Erythroblast (primary cell): ENCODE measurements at places on chromosomes 16 and 17.

- DNase-seq: no peak
Observed at GRCh38 chr17:78722246-78722761, 59.8 kb downstream of the CYTH1 start.

DNA sequence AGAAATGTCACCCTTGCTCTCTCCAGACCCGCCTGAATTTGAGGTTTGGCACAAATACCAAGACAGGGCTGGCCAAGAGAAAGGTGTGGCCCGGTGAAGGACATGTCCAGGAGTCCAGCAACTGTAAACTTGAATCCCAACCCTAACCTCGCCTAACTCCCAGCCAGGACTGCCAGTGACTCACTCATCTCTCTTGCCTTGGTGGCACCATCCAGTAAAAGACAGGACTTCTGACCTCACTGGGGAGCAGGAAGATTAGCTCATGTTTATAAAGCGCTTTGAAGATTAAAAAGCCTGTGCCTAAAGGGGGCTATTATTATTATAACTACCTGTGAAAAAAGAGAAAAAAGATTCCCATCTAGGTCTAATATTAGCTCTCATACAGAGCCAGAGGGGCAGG is 335.3 kb downstream of the SOX9 start:
- DNase-seq: no peak

- DNase-seq: peak; percentile 76
Observed at GRCh38 chr17:81858967-81859905, 1.1 kb downstream of the P4HB start.

DNA sequence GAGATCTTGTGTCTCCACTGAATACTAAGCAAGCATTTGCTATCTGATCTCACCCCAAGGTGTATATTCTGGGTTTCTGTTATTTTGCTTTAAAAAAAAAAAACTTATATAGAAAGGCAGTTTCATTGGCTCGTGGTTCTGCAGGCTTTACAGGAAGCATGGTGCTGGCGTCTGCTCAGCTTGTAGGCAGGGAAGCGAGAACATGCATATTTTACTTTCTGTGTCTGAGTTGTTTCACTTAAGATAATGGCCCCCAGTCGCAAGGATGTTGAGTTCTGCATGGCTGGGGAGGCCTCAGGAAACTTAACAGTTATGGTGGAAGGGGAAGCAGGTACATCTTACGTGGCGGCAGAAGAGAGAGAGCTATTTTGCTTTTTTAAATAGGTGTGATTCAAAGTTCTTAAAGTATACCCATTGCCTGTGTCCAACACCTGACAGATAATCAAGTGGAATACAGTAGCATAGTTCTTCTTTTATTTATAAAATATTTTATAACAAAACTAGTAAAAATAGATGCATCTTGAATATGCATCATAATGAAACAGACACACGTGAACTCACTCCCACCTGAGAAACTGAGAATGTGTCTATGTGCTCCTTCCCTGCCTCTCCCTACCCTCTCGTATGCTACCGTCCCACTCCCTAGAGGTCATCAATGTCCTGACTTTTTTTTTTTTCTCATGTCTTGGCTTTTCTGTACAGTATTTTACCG is 15.4 kb upstream of the ARHGAP17 start:
- no peak for DNase-seq

DNA sequence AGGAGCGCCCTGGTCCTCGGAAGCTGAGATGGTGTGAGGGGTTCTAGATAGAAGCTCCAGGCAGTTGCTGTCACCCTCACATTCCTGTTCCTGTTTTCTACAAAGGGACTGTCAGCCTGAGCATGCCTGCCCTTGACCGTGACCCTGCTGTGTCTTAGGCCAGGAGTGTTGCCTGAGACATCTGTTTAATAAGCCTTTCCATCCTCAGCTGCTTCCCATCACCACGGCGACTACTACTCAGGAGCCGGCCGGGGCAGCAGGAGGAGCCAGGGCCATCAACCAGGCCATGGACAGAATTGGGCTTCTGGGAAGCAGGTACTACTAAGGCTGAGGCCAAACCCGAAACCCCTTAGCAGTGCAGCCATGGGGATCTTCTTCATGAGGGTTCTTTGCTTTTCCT is 151.4 kb downstream of the KATNIP start:
- no peak for DNase-seq

- no peak for DNase-seq
Observed at GRCh38 chr17:63099425-63099824, 133.4 kb downstream of the TANC2 start.

DNA sequence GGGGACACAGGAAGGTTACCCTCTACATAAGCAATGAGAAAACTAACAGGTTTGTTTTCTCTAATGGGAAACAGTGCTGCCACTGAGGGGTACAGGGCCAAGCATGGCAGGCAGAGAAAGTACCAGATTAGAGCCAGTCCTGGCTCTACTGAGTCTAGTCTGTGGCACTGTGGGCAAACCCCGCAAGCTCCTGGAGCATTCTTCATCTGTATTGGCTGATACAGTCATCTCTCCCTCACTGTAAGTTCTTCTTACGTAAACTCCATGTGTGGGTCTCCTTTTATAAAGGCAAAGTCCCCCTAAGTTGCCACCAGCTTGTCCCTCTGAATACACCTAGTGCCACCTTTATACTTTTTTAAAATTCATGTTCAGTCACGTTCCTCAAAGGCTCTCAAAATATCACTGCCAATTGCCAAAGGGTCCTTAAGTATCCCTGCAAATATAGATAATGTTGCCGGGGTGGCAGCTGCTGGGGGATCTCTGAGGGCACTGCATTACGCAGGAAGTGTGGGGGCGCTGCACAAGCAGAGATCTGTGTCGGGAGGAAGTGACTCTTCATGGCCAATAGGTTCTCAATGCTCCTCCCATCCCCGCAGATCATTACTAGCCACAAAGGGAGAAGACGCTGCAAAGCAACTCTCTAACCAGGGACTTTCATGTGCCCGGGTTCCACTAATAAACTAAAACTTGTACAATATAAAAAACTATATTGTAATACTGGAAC is 18.8 kb downstream of the XPO6 start:
- peak; percentile 25 for DNase-seq

DNA sequence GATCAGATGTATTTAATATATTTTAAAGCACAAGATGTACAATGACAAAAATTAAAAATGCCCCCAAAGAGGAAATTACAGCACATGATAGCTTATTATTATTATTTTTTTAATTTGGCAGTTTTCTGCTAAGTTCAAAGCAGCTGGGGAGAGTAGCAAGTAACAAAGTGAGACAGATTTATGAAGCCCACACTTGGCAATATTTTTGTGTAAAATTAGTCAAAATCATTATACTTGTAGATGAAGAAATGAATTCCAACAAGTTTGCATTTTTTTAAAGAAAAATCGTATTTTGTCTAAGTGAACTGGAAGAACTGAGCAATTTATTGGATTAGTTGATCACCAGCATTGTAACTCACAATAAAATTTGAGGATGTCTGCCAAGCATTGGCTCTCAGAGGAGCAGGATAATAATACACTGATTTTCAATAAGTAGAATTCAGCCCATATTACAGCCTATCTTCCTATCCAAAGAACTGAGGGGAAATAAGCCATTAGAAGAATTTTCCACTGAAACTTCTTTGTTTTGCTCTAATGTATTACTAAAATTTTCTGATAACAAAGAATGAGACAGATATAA is 215.6 kb downstream of the MAP2K6 start:
- DNase-seq: no peak

GRCh38 chr16:18041864-18042834 is 294.4 kb downstream of the NPIPA8 start:
- no peak for DNase-seq

GRCh38 chr17:1552932-1553331 is 9.7 kb downstream of the PITPNA start:
- DNase-seq: no peak

- no peak for DNase-seq
Observed at GRCh38 chr16:70710422-70711210, 24.8 kb upstream of the MTSS2 start.

GRCh38 chr16:89009343-89010209 is 32.6 kb upstream of the CBFA2T3 start:
- DNase-seq: peak; percentile 49

DNA sequence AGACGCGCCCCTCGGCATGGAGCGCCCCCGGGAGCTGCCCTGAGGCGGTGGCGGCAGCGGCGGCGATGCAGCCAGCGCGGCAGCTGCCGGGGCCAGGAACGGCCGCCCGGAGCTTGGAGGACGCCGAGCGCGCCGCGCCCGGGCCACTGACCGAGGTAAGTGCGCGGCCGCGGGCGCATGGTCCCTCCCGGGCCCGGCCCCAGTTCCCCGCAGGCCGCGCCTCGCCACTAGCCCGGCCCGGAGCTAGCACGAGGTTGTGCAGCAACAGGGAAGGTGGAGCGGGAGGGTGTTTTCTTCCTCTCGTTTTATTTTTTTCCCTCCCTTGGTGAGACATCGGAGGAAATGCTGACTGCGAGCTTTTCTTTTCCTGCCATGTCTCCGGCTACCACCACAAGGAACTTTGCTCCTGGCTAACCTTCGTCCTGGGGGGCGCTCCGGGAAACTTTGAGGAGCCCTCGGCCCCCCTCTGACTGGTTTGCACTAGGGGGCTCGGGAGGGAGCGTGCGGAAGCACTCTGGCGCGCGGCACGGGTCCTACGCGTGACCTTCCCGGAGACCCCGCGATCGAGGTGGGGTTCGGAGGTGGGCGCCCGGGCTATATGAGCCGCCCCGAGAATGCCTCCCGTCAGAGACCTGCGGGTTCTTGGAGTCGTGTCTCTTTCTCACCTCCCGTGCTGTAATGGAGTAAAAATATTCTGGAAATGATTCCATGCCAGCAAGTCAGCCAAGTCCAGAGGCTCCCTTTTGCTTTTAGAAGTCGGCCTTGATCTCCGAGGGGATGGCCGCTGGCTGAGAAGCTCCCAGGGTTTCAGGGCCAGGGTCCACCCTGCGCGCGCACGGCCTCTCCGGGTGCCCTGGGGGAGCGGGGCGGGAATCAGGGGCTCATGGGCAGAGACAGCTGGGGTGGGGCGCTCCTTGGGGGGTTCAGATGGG is 868 bp downstream of the KCNJ12 start:
- peak; percentile 41 for DNase-seq

GRCh38 chr16:81266680-81267095 is 28.2 kb downstream of the BCO1 start:
- no peak for DNase-seq

DNA sequence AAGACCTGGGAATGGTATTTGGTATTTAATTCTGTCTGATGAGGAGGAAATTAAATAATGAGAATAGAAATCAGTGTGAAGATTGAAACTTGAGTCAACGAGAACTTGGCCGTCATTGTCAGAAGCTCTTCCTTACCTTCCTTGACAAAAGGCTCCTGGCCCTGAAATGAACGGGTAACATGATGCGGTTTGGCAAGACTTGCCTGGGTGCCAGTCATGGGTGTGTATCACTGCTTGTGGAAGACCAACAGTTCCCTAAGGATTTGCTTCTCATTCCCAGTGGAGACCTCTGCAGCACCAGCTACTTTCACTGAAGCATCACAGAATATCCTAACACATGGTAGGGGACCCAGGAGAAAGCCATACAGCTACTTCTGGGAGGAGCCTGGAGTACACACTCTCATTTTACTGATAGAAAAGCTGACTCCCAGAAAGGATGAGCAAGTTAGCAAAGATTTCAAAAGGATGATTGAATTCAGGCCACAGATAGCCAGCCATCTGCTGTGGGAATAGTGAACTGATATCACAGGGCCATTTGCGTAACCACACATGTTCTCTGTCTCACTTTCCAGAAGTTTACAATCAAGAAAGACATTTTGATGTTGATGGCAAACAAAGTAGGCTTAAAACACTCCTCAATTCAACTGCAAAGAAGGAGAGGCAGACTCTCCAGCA is 258.1 kb upstream of the SALL1 start:
- DNase-seq: no peak

- DNase-seq: no peak
Observed at GRCh38 chr16:13394488-13394887, 493.1 kb downstream of the SHISA9 start.

DNA sequence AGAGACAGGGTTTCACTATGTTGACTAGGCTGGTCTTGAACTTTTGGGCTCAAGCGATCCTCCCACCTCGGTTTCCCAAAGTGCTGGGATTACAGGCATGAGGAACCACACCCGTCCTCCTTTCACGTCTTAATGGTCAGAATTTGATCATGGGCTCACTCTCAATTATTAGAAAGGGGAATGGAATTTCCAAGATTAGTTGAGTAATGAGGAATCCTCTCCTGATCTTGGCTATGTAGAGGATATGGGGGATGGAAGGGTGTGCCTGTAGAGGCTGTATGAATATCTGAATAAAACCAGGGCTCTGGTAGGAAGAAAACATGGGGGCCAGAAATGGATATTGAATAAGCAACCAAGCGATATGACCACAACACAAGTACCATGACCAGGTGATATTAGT is 25.9 kb upstream of the SMURF2 start:
- no peak for DNase-seq

DNA sequence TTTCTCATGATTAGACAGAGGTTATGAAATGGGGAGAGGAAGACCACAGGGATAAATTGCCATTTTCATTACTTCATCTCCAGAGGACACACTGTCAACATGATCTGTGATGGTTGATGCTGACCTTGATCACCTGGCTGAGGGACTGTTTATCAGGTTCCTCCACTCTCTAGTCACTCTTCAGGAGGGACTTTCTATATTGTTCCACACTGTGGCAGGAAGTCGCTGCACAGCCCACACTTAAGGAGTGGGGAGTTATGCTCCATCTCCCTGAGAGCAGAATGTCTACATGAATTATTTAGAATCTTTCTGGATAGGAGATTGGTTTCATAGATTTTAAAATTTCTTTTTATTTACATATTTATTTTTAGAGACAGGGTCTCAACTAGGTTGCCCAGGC is 46.7 kb downstream of the CYB5B start:
- DNase-seq: no peak

- DNase-seq: no peak
Observed at GRCh38 chr16:50909831-50910735, 168.2 kb downstream of the CYLD start.

- DNase-seq: peak; percentile 81
Observed at GRCh38 chr16:69930117-69930776, 20.9 kb upstream of the CLEC18A start.

- no peak for DNase-seq
Observed at GRCh38 chr17:45129940-45130680, 2.2 kb downstream of the PLCD3 start.

DNA sequence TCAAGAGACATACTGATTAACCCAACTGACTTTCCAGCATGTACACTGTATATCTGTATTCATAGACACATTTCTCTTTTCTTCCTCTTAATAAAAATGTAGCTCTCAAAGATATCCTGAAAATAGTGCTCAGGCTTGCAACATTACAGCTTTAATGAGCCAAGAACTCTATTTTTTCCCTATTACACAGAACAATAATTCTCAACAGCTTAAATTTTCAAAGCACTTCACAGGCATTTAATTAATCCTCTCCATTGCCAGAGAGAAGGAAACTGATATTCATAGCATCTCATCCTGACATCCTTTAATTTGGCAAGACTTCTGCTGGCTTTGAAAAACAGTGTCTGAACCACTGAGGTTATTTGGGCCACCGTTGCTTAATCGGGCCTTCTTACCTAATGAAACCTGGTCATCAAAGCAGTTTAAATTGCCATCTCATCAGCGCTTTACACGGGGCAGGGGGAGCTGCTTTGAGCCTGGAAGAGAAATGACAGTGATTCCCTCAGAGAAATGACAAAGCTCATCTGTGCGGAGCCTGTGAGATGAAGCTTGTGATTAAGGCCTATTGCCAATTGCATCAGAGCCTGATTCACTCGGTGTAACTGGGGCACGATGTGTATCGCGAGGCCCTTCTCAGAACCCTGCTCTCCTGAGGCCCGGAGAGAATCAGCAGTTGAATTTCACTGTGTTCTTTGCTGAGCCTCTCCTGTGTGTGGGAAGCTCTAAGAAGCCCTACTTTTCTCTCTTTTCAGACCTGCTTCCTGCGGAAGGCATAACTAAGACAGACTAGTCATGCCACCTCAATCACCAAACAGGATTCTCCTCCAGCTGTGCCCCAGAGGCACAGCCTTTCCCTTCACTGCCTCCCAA is 8.5 kb upstream of the SIAH1 start:
- no peak for DNase-seq
